ENCODE measurements at places on chromosomes 12 and 14.

- DNase-seq: no peak
Observed at GRCh38 chr12:98644433-98644711, 216 bp downstream of the IKBIP start.

- no peak for DNase-seq
Observed at GRCh38 chr12:80752464-80752863, 35.8 kb downstream of the MYF5 start.

DNA sequence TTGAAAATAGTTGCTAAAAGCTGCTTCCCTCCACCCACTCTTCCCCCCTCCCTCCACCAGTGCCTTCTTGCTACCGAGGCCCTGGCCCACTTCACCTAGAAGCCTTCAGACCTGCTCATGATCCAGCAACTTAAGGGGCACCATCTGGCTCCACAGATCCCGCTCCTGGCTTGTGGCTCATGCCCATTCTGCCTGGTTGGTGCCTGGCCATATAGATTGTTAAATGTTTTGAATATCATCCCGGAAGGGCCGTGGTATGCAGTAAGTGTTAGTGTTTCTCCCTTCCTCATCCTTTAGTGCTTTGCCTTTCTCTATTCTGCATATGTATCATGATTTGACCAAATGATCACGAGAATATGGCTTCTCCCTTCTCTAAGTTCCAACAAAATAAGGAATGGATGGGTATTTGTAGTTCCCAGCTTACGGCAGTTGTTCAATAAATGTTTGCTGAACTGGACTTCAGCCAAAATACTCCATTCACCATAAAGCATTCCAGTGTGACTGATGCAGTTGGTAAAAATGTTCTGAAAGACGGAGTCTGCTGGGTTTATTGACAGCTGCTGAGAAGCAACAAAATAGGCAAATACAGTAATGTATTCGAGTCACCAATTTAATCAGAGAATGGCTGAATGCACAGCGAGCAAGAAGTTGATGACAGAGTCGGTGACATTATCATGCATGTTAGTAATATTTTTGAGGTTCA, 30.7 kb downstream of the GRIP1 start:
- no peak for DNase-seq

DNA sequence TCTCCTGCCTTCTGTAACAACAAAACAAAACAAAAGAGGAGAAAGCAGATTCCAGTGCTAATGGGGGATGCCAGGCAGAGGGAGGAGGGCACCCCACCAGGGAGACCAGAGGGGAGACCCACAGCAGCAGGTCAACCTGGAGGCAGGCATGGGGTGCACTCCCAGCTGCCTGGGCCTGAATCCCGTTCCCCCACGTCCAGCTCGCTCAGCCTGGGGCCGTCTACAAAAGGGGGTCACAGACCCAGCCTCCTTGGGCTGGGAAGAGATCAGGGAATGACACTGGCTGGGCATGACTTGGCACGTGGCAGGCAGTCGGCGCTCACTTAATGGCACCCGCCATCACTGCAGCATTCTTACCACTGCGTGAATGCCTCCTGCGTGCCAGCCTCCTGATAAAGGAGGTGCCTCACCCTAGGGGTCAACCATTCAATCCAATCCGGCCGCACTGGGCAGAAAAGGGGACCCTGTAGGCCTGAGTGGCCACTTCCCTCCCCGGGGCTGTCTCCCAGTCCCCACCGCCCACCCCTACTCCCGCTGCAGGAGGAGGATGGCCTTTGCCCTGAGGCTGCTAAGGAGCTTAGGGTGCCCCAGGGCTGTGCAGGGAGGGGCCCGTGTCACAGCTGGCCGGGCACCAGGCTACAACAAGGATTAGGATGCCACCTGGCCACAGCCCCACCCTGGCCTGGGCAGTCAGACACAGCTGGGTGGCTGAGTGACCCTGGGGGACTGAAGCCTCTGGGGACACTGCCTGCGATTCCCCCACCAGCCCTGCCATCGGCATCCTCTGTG, 87.5 kb downstream of the NCOR2 start:
- DNase-seq: no peak

DNA sequence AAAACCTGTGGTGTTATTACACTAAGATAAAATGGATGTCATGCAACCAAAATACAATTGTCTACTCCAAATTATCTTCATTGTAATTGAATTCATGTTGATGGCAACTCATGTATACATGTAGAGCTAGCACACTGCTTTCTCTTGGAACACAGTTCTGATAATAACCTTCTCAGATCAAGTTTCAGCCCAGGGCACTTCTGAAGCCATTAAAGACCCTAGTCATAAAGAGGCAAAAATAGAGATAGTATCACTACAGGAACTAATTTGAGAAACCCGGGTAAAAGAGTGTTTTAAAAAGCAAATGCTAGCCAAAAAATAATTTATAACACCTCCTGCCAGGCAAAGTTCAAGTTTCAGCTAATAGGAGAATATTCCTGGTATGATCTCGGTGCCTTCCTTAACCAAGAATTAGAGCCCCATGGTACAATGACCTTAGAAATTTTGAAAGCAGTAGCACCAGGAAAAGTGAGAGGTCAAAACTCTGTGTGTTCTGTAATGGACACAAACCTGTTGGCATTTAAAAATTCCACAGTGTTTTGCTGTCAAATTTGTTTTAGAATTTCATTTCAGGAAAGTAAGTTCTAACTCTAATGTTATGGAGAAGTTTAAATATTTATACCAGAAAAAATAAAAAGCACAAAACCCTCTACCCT, 105.0 kb upstream of the FRMD6 start:
- DNase-seq: no peak

GRCh38 chr12:86261142-86261541, 5.0 kb upstream of the MGAT4C start:
- DNase-seq: no peak

DNA sequence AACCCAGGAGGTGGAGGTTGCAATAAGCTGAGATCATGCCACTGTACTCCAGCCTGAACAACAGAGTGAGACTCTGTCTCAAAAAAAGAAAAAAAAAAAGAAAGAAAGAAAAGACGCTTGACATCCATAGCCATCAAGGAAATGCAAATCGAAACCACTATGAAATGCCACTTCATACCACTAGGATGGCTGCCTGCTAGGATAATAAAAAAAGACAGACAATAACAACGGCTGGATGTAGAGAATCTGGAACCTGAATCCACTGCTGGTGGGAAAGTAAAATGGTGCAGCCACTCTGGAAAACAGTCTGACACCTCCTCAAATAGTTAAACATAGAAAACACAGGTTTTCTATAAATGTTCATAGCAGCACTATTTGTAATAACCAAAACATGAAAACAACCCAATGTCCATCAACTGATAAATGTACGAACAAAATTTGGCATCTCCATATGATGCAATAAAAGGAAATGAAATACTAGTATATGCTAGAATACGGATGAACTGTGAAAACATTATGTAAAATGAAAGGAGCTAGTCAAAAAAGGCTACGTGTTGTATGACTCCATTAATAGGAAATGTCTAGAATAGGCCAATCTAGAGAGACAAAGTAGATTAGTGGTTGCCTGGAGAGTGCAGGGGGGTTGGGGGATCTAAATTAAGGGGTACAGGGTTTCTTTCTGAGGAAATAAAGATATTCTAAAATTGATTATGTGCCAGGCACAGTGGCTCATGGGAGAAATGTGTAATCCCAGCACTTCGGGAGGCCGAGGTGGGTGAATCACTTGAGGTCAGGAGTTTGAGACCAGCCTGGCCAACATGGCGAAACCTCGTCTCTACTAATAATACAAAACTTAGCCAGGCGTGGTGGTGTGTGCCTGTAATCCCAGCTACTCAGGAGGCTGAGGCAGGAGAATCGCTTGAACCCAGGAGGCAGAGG, 9.7 kb downstream of the WSB2 start:
- DNase-seq: no peak

DNA sequence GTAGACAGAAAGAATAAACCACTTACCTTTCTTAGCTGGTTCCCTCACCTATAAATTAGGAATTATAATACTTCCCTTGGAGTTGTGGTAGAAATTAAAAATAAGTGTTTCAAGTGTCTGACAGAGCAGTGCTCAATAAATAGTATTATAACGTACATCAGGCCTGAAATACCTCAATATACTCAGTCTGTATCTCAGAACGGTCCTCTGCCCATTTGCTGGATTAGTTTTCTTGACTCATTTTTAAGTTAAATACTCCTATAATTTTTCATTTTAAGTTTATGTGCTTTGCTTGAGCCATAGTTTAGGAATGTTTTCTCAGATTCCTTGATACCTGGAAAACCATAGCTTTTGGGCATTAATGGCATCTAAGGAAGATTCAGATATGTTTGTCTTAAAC, 22.4 kb downstream of the ARHGAP5 start:
- no peak for DNase-seq

DNA sequence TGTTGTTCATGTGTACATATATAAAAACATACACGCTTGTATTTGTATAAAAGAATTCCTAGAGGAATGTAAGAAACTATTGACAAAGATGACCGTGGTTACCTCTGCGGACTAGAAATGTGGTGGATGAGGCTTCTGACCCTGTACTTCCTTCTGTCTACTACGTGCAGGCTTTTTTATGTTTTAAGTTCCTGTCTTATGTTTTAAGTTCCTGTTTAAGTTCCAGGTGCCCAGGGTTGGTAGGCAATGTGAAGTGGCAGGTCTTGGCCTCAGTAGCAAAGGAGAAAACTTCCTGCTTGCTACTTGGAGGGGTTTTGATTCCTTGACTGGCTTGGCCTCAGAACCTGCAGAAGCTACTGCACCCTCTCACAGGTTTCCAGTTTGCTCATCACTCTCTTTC, 11.6 kb downstream of the POMT2 start:
- DNase-seq: no peak

GRCh38 chr12:47743311-47743860, 15.3 kb downstream of the RAPGEF3 start:
- no peak for DNase-seq

DNA sequence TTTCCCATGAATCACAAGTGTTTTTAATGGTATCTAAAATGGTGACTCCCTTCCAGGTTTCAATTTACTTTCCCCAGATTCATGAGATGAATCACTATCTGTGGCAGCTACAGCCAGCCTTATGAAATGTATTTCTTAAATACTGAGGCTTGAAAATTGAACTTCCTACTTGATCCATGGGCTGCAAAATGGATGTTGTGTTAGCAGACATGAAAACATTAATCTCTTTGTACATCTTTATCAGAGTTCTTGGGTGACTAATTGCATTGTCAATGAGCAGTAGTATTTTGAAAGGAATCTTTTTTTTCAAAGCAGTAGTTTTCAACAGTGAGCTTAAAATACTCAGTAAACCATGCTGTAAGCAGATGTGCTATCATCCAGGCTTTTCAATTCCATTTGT, 250.8 kb downstream of the SLC6A15 start:
- DNase-seq: no peak

DNA sequence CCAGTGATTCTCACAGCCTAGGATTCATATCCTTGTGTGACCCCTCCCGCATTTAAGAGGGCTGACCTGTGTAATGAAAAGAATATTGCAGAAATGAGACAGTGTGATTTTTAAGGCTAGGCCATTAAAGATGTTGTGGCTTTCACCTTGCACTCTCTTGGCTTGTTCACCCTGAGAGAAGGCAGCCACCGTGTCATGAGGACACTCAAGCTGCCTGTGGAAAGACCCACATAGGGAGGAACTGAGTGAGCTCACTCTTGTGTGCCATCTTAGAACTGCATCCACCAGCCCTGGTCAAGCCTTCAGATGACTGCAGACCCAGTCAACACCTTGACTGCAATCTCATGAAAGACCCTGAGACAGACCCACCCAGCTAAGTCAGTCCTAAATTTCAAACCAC, 46.3 kb upstream of the TMPO start:
- no peak for DNase-seq

DNA sequence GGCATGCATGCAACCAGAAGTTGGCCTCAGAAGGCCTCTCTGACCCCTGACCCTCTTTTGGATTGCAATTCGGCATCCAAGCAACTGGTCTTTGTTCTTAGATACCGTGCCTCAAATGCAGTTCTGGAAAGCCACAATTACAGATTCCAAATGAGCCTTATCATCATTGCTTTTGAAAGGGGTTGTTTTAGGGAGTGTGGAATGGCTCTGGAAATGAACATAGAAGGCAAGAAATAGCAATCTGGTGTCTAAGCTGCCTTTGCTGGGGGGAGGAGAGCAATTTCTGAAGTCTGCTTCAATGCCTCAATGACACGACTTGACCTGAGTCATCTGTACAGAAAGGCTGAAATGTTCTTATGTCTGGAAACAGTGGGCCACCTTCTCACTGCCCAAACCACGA, 250.1 kb downstream of the NUAK1 start:
- DNase-seq: no peak

DNA sequence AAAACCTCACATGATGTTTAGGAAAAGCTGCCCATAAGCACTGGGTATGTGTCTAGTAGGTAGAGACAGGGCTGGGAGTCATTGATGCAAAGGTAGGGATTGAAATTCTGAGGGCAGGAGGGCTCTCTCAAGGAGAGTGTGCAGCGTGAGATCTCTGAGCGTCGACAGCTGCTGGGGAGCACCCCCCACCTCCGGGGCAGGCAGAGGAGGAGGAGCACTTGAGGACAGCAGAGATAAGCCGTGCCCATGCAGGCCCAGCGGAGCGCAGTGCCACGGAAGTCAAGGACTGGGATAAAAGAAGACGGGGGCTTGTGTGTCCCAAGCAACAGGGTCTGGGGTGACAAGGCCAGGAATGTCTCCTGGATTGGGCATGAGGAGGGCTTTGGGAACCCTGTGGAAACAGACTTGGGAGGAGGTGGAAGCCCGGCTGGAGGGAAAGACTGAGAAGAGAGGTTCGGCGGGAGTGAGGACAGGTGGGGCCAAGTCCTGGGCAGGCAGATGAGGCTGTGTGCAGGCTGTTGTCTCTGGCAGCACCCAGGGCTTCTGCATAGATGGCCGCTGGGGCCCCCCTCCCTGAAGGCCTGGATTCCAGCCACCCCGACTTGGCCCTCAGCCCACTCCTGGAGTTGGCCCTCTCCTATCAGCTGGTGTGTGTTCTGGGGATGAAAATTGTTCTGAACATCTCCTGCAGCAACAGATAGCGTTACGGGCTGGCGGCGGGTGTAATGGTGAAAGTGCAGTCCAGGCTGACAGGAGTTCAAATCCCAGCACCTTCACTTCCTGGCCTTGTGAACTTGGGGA, 1.9 kb downstream of the CACNA2D4 start:
- DNase-seq: no peak

- DNase-seq: no peak
Observed at GRCh38 chr14:31580234-31580633, 19.0 kb downstream of the NUBPL start.

DNA sequence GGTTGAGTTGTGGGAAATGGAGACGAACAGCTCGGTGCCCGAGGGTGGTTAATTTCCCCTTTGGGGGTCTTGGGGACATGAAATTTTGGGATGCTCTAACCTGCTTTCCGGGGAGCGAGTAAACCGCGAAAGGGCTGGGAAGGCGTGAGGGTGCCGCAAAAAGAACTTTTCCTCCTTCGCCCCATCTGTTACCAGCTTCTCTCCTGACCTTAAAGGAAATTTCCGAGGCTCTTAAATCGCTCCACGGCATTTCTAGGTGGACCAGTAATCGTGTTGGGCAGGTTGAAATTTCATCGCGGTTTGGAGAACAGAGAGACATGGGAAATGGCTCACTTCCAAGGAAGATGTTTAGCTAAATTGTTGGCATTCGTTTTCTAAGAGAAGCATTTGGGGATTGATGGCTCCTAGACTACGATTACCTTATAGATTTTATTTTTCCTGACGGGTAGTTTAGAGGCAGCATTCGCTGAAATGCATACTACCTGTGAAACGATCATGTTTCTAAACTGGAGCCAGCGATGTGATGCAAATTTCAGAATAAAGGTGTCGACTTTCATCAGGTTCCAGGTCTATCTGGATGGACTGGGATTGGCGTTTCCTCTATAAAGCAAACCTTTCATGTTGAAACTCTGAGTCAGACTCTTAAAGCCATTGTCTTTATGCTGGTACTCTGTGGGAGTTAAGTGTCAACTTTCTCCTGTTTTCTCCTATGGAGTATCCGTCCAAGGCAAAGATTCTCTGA, 414.5 kb downstream of the PCNX1 start:
- no peak for DNase-seq

Measured in activated T-helper 1 cell treated with Interleukin-2 at 50 U/mL for 16 hours (primary cell).